T follicular helper cell (primary cell): ENCODE measurements at places on chromosomes 5 and 9.

GRCh38 chr5:18553269-18553668 is 919.0 kb downstream of the TAF11L14 start:
- DNase-seq, result no peak

DNA sequence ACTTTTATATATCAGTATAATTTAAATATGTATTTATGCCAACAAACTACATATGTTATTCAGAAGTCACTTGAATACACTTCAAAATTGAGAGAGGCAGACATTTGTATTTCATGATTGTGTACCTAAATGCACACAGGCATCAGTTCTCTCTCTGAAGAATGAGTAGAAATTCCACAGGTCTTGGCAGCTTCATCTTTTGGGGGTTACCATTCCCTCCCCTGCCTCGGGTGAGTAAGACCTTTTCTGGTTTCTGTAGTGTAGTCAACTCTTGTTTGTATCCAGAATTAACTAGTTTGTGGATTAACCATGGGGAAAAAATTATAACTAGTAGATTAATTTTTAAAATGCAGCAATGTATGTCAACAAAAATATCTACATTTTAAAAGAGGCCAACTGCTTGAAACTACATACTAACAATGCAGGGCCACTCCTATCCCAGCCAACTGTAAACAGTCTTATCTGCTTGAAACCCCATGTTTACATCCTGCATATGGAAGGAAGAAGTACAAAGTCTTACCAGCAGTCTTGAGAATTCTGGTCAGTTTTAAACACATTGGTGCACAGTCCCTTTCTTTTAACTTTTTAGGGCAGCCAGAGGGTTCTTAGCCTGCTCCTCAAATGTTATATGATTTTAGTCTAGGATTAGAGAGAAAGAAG is 339.6 kb upstream of the KIF2A start:
- no peak for DNase-seq

- DNase-seq, result no peak
These were observed 109.4 kb downstream of the C5orf15 start for GRCh38 chr5:133859073-133859472.

DNA sequence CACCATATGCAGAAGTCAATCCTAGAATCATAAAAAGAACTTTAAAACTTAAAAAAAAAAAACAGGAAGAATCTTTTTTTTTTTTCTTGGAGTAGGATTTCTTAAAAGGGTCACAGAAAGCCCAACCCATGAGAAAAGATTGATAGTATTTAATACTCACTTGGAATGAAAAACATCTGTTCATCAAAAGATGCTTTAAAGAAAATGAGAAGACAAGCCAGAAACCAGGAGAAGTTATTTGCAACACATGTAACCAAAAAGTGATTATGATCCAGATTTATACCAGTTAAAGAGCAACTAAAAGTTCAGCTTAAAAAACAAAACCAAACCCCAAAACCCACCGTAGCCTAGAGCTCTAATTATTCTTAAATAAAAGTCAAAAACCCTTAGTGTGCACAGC is 69.3 kb downstream of the TLE4 start:
- DNase-seq, result no peak

DNA sequence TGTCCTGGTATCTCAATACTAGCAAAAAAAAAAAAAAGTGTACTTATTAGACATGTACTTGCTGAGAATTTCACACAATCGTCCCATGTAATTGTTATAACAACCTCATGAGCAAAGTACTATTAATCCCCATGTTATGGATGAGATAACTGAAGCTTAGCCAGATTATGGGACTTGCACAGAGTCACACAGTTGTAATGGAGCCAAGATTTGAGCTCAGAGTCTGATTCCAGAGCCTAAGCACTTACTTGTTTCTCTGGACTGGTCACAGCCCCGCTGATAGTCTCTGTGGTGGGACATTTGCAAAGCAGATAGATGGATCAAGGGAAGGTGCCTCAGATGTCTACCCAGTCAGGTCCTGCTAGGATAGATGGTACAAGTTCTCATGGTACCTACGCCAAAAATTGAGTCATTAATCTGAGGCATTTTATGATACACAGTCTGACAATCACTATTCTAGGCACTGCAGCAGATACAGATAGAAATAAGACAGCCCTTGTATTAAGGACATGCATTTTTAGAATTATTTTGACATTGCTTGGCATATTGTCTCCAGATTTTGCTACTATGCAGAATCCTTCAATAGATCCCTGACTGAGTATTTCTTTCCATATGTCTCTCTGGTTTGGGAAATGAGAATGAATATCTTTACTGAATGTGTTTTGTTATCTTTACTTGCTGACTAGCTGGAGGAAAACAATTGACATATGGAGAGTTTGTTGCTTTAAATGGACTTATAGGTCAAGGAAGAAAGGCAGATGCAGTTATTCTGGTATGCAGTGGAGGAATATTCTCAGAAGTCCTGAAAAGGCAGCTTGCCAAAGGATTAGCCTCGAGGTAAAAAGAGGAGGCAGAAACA is 149.5 kb downstream of the ADAMTSL1 start:
- DNase-seq, result no peak

- no peak for DNase-seq
These were observed 1.5 kb downstream of the SEPTIN8 start for GRCh38 chr5:132775476-132775961.

DNA sequence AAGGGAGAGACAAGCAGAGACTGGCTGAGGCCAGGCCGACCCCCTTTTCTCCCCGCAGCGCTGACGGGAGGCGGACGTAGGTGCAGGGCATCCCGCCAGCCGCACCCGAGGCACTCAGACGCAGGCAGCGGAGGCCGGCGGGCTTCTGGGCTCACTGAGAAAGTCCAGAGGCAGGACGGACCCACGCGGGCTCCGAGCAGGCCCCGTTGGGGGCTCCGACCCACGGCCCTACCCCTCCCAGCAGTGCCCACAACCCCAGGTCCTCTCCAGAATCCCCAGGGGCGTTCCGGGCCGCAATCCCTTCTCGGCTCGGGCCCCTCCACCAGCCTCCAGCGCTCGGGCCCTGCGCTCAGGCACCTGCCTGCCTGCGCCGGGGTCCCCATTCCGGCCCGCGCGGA is 543 bp downstream of the MTMR12 start:
- peak; percentile 20 for DNase-seq

GRCh38 chr9:89319015-89319905 is 960 bp downstream of the SECISBP2 start:
- DNase-seq, result no peak
